ENCODE measurements at places on chromosomes 6 and 20.
A peak's percentile ranks its signal among the peaks of the same experiment; 100 is the strongest.

DNA sequence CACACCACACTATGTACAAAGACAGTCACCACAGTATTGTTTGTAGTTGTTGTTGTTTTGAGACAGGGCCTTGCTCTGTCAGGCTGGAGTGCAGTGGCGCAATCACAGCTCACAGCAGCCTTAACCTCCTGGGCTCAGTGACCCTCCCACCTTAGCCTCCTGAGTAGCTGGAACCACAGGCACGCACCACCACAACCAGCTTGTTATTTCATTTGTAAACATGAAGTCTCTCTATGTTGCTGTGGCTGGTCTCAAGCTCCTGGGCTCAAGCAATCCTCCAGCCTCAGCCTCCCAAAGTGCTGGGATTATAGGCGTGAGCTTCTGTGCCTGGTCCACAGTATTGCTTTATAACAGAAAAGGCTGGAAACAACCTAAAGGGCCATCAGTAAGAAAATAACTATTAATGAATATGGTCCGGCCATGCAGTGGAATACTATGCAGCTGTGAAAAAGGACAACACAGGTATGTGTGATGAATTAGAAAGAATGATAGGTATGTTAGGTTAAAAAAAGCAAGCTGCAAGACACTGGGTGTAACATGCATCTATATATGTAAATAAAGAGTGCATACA is 30.0 kb upstream of the PTGIS start:
- no peak for DNase-seq

GRCh38 chr6:19356692-19357091 is 480.5 kb upstream of the ID4 start:
- DNase-seq = no peak

DNA sequence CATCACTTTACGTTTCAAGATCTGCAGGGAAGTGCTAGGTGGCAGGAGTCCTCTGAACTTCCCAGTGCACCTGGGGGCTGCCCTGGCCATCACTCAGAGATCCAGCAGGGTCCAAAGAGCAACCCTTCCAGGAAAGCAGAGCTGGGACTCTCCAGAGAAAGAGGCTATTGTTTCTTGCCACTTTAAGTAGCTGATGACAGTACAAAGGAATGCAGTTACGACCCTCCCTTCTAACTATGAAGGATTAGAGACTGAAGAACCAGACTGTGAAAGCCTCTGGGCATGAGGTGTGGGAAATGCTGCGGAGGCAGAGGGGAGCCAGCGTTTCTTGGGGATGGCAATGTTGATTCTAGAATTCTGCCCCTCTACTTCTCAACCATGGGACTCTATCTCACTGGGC is 189.1 kb upstream of the SUPT3H start:
- DNase-seq = no peak

- no peak for DNase-seq
Measured at GRCh38 chr6:110329714-110330436, 28.3 kb downstream of the METTL24 start.

- no peak for DNase-seq
Measured at GRCh38 chr6:22030730-22031619, 265.9 kb downstream of the PRL start.

GRCh38 chr6:16486661-16487060 is 248.3 kb downstream of the GMPR start:
- DNase-seq = peak; percentile 36

GRCh38 chr20:40538131-40538530 is 150.9 kb downstream of the MAFB start:
- no peak for DNase-seq

- no peak for DNase-seq
Measured at GRCh38 chr20:17624551-17625245, 54.8 kb downstream of the DSTN start.

GRCh38 chr6:10854922-10855632 is 16.7 kb upstream of the MAK start:
- no peak for DNase-seq

- no peak for DNase-seq
Measured at GRCh38 chr20:20566516-20566915, 145.9 kb downstream of the RALGAPA2 start.

GRCh38 chr6:152094992-152095592 is 287.6 kb downstream of the ESR1 start:
- DNase-seq = no peak

Measured in T-helper 1 cell (primary cell).